ENCODE measurements at places on chromosomes 12 and 14.

DNA sequence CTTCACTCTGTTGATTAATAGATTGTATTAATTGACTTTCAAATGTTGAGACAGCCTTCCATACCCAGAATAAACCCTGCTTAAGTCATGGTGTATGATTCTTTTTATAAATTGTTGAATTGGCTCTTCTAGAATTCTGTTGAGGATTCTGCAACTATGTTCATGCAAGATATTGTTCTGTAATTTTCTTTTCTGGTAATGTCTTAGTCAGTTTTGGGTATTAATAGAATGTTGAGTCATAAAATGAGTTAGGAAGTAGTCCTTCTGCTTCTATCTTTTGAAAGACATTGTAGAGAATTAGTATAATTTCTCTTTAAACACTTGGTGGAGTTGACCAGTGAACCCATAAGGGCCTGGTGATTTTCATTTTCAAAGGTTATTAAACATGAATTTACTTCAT is 958.9 kb downstream of the LRFN5 start:
- no peak overlapping the region for H3K27ac ChIP-seq
- no peak overlapping the region for H3K4me3 ChIP-seq
- no peak for DNase-seq
- no peaks in the 10 kb centered on the region for H3K4me1 ChIP-seq

DNA sequence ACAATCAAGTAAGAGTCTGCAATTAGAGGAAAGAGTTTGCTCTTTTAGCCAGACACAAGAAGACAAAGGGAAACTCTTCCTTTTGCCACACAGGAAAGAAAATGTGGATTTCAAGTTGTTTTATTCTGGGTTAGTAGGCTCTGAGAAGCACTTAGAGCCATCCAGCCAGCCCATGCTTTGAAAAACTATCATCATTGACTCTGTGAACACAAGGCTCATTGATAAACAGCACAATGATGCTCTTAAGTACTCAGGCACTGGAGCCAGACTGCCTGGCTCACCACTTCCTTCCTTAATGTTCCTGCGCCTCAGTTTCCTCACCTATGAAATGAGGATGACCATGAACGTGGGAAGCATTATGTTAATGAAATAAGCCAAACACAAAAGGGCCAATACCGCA is 150.2 kb upstream of the EEA1 start:
- peaks cover 5% of the 10 kb centered on the region for H3K27me3 ChIP-seq
- H3K4me1 ChIP-seq: peaks cover 25% of the 10 kb centered on the region
- DNase-seq: no peak
- H3K36me3 ChIP-seq: no peaks in the 10 kb centered on the region
- H3K27ac ChIP-seq: no peak overlapping the region
- no peak overlapping the region for H3K4me3 ChIP-seq

GRCh38 chr14:74634964-74635363 is 22.9 kb upstream of the LTBP2 start:
- peaks cover 44% of the 10 kb centered on the region for H3K4me1 ChIP-seq
- no peaks in the 10 kb centered on the region for H3K36me3 ChIP-seq
- H3K4me3 ChIP-seq: no peak overlapping the region
- DNase-seq: no peak

- no peak overlapping the region for H3K27ac ChIP-seq
- no peaks in the 10 kb centered on the region for H3K27me3 ChIP-seq
- DNase-seq: no peak
- H3K4me3 ChIP-seq: no peak overlapping the region
- peaks cover 12% of the 10 kb centered on the region for H3K36me3 ChIP-seq
Observed at GRCh38 chr12:130451001-130451930, 113.6 kb downstream of the PIWIL1 start.
